ENCODE measurements at places on chromosomes 13 and 19. TPM values are rescaled to one million over a fixed set of nuclear protein-coding genes. Genes with fewer than 3 reads are reported as not detected.
A peak's percentile ranks its signal among the peaks of the same experiment; 100 is the strongest.

- no peak overlapping the region for H3K27ac ChIP-seq
- H3K27me3 ChIP-seq = no peaks in the 10 kb centered on the region
- no peak overlapping the region for H3K4me3 ChIP-seq
- DNase-seq = no peak
These were observed 1002.4 kb upstream of the PCDH9 start for GRCh38 chr13:68232351-68233130.

DNA sequence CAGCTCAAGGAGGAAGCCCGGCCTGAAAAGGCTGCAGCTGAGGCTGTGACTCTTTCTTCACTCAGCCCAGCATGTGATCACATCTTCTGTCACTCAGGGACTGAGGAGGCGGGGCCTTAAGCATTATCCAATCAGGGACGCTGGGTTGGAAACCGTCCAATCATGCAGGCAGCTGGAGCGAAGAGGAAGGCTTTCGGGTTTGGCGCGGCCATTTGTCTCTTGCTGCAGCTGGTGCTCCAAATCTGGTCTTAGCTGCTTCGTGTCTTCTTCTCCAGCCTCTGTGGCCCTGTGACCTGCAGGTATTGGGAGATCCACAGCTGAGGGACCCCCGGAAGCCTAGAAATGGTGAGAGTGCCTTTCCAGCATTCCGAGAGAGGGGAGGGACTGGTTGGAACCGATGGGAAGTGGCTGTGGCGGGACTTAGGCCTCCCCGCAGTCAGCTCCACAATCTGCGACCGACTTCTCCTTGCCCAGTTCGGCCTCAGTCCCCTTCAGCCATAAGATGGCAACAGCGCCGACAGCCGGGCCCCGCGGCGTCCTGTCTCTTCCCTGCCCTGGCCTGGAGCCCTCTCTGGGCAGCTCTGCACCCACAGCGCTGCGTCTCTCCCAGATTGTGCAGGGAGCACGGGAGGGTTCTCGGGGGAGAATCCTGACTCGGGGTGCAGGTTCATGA, at the start of gene ZNF90:
Gene ZNF90, plus strand, starts transcription at position 210 of the 673 bp plus-strand sequence. Its CDS starts 133 bp downstream, at position 343.
- H3K27ac ChIP-seq = no peak within 1 kb of the TSS
- no peak within 1 kb of the TSS for H3K4me3 ChIP-seq
- DNase-seq = no peak
- H3K36me3 ChIP-seq = no peaks in the 10 kb centered on the region
- no peaks in the 10 kb centered on the region for H3K27me3 ChIP-seq

- no peak overlapping the region for H3K4me3 ChIP-seq
- DNase-seq = no peak
- no peak overlapping the region for H3K27ac ChIP-seq
These were observed 872 bp downstream of the PSPN start for GRCh38 chr19:6374711-6375410.

GRCh38 chr13:82636119-82636518, 1246.2 kb downstream of the SLITRK1 start:
- H3K4me3 ChIP-seq = no peak overlapping the region
- no peak overlapping the region for H3K27ac ChIP-seq
- no peaks in the 10 kb centered on the region for H3K27me3 ChIP-seq
- no peak for DNase-seq
- no peaks in the 10 kb centered on the region for H3K36me3 ChIP-seq

- DNase-seq = no peak
- H3K4me3 ChIP-seq = no peak overlapping the region
- H3K27ac ChIP-seq = no peak overlapping the region
- peaks cover 6% of the 10 kb centered on the region for H3K4me1 ChIP-seq
These were observed 27.2 kb downstream of the RCBTB2 start for GRCh38 chr13:48505597-48506091.

DNA sequence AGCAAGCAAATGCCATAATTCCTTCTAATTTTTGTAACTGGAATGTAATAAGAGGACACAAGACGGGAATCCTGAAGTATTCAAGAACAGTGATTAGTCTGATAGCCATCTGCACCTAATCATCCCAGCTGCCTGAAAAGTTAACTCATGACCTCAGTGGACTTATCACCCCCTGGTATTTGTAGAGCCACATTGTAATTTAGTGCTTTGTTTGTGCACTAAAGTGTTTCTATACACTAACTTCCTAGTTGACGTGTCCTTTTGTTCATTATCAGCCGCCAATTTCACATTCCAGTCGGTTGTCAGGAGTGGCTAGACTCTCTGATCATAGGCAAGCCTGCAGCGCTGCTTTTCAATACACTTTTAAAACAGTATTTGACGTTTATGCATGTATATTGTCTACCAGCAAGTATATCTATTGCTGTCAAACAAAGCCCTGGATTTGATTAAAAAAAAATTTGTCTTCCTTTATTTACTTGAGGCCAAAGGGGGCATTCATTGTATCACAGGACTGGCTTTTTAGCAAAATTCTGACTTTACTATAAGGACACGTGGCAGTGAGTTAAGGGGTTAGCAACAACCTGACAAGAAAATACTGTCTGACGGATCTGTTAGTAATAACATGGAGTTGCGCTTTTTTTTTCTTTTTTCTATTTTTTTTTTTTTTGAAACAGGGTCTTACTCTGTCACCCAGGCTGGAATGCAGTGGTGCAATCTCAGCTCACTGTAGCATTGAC, 10.4 kb upstream of the SOX21 start:
- H3K4me3 ChIP-seq = no peak overlapping the region
- H3K27ac ChIP-seq = no peak overlapping the region
- H3K27me3 ChIP-seq = no peaks in the 10 kb centered on the region
- no peak for DNase-seq

DNA sequence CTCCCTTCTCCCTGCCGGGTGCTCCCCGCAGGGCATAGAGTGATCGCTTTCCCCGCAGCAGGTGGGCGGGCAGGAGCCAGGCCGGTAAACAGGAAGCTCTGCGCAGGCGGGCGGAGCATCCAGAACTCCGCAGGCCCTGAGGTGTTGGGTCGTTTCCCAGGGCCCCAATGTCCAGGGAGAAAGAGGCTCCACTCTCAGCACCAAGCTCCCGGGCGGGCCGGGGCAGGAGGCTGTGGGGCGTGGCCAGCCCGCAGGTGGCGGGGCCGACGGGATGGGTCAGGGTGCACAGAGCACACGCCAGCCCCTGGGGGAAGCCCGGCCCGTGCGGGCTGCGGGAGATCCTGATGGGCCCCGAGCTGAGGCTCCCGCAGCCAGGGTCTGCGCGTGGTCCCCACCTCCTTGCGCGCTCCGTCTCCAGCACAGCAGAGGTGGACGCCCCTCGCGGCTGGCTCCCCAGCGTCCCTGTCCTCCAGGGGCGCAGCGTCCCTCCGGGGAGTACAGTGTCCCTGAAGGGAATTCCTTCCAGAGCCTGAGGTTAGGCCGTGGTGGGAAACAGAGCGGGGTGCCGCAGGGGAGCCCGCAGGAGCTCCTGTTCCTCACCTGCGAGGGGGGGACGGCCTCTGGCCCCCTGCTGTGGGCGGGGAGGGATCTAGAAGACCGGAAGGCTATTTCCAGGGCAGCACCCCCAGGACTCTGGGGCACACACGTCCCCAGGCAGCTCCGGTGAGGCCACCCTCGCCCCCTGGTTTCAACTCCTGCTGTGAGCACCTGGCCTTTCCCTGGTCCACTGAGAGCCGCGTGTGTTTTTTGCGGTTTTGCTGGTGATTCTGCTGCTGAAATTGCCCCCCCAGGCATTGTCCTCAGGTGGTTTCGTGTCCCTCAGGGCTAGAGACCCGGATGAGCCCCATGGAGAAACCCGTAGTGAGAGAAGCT, 12.2 kb downstream of the PIP5K1C start:
- H3K4me3 ChIP-seq = no peak overlapping the region
- peaks cover 9% of the 10 kb centered on the region for H3K36me3 ChIP-seq
- no peak for DNase-seq
- H3K4me1 ChIP-seq = peaks cover 3% of the 10 kb centered on the region

DNA sequence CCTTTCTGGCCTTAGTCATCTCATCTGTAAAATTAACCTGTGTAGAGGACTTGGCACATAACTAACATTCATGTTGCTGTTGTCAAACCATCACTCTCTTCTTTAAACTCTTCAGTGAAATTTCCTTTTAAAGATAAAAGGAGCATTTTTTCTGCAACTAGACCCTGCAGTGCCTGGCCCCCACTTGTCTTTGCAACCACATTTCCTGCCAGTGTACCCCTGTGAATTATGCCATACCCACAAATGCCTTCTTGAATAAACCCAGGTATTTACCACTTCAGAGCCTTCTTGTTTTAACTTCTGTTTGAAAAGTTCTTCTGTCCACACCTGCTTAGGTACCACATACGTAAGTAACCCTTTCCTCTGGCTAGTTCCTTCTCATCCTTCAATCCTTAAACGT, 118.8 kb downstream of the CDK8 start:
- no peaks in the 10 kb centered on the region for H3K4me1 ChIP-seq
- no peaks in the 10 kb centered on the region for H3K27me3 ChIP-seq
- H3K36me3 ChIP-seq = no peaks in the 10 kb centered on the region
- H3K27ac ChIP-seq = no peak overlapping the region
- H3K4me3 ChIP-seq = no peak overlapping the region
- no peak for DNase-seq

DNA sequence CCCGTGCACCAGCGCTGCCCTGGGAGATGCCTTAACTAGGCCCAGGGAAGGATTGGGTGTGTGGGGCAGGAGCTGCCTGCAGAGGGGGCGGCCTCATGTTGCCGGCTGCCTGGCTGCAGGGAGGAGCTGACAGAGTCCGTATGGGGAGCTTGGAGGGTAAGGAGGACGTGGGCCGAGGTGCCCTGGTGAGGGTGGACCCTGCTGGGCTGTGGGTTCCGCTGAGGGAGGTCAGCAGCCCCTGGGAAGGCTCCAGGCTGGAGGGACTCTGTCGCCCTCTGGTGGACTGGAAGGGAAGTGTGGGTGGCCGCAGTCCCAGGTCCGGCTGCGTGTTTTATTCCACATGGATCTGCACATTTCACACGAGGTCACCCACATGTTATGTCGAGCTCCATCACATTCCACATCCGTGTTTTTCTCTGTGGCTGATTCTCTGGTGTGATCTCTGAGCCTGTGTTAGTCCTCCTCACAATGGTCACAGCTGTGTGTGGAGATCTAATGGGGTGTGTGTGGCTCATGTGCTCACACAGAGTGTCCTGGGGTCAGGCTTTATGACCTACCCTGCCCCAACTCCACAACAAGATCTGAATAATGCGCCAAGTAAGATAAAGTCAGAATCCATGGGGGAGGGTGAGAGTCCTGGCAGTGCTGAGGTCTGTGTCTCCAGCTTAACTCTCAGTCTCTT, 1.8 kb upstream of the CEACAM8 start:
- no peak overlapping the region for H3K4me3 ChIP-seq
- no peaks in the 10 kb centered on the region for H3K4me1 ChIP-seq
- H3K27me3 ChIP-seq = 0 out of 2 replicates have a peak, but pooled peaks cover 9% of the 10 kb centered on the region
- no peak for DNase-seq

DNA sequence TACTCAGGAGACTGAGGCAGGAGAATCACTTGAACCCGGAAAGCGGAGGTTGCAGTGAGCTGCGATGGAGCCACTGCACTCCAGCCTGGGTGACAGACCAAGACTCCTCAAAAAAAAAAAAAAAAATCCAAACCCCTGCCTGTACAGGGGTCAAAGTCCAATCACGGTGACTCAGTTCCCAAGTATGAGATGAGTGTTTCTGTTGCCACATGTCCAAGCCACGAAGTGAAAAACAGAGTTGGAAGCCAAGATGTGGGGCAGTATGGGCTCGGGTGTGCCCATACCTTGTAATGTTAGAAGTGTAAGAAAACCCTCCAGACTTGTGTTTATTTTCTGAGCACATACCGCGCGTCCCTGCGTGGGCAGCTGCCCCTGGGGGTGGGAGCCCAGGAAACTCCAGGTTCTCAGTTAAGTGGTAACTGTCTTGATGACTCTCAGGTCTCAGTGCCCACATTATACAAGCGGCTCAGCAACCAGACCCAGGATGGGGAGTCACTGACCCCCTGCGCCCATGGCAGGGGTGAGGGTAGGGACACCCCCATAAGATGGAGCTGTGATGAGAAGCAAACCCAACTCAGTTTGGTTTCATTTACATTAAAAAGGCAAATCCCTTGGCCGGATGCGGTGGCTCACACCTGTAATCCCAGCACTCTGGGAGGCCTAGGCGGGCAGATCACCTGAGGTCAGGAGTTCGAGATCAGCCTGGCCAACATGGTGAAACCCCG, 1.2 kb upstream of the GPX4 start:
- H3K27ac ChIP-seq = peak overlapping the region; percentile 79
- H3K4me1 ChIP-seq = peaks cover 37% of the 10 kb centered on the region
- H3K4me3 ChIP-seq = no peak overlapping the region

DNA sequence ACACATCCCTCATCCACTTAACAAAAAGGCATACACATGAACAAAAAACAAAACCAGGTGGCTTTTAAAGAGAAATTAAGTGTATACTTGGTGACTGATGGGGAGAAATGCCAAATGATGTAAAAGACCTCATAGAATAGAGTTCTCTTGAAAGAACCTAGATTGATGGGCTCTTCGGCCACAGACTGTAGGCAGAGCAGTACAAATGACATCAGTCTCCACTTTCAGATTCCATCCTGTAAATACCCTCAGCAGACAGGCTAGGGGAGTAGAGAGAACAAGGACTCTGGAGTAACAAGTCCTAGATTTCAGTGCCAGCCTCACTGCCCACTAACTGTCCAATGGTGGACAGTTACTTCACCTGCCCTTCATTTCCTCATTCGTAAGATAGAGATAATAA, 203.8 kb downstream of the MZT1 start:
- H3K27ac ChIP-seq = no peak overlapping the region
- no peaks in the 10 kb centered on the region for H3K27me3 ChIP-seq
- no peaks in the 10 kb centered on the region for H3K4me1 ChIP-seq
- H3K4me3 ChIP-seq = no peak overlapping the region

GRCh38 chr19:5996623-5997320, 18.8 kb upstream of the RANBP3 start:
- no peaks in the 10 kb centered on the region for H3K4me1 ChIP-seq
- H3K27ac ChIP-seq = no peak overlapping the region
- DNase-seq = no peak
- no peaks in the 10 kb centered on the region for H3K27me3 ChIP-seq
- H3K4me3 ChIP-seq = no peak overlapping the region

DNA sequence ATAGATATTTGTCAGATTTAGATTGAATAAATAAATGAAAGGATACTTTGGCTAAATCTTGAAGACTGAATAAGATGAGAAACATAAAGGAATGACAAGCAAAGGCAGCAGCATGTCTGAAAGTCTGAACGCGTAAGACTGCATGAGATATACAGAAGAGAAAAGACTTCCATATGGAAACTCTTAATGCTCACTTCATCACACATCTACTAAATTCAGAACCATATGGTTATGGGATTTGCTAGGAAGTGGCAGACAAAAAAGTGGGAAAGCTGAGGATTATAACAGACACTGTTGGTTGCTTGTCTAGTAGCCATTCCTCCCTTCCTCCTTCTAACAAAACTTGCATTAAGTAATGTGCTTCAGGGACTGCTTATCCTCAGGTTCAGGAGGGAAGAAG, 446.7 kb downstream of the KCTD12 start:
- H3K36me3 ChIP-seq = no peaks in the 10 kb centered on the region
- H3K27ac ChIP-seq = no peak overlapping the region
- H3K4me3 ChIP-seq = no peak overlapping the region
- no peak for DNase-seq
- no peaks in the 10 kb centered on the region for H3K27me3 ChIP-seq

The KLF1 gene
- not detected for total RNA-seq

The ZNF284 gene
- total RNA-seq = 2.9 TPM

The ZGLP1 gene
- not detected for total RNA-seq

The C3 gene
- not detected for total RNA-seq

The IRGC gene
- total RNA-seq = not detected

Measured in SJSA1 (cell line).